ENCODE measurements at places on chromosomes 12 and 14.
A peak's percentile ranks its signal among the peaks of the same experiment; 100 is the strongest.

GRCh38 chr14:53528185-53528671 is 375.1 kb upstream of the DDHD1 start:
- no peak for DNase-seq

GRCh38 chr14:74609721-74610120 is 2.3 kb downstream of the LTBP2 start:
- no peak for DNase-seq

DNA sequence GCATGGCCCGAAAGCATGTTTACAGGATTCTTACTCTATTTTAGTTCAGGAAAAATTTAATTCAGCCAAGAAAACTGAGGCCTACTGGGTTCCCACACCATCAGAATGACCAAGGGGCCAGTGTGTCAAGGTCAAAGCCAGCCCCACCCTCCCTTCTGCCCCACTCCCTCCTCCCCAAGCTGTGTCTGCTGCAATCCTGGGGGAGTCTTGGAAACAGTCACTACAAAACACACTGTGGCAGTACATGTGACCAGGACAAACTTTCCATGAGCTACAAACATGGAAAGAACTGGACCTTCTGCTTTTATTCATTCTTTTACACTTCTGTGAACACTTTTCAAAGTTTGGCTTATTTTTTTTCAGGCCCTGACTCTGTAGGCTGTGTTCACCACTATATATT is 1228.8 kb upstream of the TMEM132C start:
- DNase-seq: no peak

DNA sequence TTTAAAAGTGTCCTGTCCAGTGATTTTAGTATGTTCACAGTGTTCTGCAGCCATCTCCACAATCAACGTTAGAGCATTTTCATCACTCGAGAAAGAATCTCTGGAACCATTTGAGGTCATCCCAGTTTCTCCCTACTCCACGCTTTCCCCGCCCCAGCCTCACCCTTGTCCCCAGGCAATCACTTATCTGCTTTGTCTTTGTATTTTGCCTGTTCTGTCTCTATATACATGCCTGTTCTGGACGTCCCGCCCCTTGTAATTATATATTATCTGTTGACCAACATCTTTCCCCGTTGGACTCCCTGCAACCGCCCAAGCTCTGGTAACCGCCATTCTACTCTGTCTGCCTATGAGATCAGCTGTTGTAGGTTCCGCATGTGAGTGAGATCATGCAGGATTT is 21.5 kb upstream of the ASPG start:
- DNase-seq: no peak

- DNase-seq: no peak
Observed at GRCh38 chr12:30970559-30971197, 44.1 kb downstream of the TSPAN11 start.

DNA sequence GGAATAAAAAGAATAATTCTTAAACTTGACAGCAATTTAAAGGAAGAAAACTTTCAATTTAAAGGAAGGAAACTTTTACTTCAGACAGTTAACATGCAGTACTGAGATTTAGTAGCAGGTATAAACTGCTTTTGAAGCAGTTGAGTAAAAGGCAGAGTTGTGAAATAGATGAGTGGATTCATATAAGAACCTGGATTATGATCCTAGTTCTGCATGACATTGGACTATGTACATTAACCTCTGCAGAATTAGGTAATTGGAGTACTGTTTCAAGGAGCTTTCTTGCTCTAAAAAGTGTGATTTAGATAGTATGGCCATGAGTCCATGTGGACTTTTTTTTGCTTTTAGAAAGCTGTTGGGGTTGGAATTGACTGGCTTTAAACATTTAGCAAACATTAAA is 29.7 kb downstream of the ATP2A2 start:
- no peak for DNase-seq

DNA sequence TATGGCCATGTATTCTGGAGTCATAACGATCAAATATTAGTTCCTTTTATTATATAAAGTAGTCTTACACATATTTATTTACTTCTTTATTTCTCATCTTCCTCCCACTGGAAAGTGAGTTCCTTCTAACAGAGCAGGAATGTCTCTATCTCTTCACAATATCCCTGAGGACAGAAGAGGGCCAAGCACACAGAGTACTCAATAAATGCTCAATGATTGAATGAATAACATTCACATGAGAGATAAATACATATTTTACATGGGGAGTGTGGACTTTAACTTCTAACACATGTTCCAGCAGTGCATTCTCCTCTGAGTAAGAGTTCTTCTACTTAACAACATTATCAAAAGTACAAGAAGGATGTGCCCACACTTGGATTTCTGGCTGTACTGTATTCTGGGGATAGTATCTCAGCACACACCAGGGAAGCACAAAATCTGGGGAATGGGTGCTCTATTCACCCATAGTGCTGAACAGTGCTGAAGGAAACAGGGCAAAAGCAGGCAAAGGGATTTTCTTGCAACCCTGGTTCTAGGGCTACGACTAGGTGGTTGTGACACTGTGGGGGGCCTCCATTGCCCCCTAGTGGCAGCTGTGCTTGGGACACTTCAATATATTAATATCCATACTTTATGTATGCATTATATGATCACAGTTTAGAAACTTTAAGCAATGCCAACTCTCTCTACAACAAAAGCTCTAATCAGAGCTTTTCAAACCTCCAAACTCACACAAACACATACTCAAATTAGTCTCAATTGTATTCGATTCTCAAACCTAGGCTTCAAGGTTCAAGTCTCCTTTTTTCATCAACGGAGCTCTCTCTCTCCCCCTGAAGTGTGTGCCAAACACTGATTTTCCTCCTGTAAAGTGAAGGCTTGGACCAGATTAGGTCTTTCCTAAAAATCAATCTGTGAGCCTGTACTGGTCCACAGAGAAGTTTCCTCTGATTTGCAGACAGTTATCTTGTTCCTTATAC is 115.5 kb downstream of the SLC2A13 start:
- DNase-seq: peak; percentile 56

DNA sequence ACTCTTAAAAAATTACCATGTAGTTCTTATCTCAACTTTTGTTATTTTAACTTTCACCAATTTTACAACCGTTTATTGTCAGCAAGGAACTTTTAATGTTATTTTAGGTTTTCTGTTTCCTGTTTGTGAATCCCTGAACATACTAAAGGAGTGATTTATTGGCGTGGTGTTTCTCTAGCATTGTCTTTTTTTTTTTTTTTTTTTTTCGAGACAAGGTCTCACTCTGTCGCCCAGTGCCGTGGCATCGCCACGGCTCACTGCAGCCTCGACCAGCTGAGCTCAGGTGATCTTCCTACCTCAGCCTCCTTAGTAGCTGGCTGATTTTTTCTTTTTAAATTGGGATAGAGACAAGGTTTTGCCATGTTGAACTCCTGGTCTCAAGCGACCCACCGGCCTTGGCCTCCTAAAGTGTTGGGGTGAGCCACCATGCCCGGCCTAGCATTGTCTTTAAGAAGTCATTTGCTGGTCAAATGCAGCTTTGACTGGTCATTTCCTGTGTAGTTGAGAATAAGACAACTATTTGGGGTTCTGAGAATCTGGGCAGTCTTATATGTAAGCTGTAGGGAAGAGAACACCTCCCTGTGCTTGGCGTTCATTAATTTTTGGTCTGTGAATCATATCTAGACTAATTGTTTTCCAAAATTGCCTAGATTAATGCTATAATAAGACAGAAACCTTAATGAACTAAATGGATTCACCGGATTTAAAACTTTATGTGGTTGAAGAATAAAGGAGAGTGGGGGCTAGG is 2.1 kb downstream of the WASHC4 start:
- DNase-seq: no peak

DNA sequence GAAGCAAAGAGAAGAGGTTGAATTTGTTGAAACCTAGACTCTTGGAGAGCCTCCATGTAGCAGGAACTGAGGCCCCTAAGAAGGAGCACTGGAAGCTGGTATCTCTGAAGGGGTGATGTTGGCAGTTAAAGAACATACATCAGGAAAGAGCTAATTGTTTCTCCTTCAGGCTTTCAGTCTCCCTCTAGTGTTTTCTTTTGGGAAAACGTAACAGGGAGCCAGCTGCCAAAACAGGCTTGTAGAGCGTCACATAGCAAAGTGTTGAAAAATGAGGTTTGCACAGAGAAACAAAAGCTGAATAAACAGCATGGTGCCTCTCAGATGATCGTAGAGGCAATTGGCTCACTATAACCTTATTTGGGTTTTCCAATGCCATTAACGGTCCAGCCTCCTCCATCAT is 46.9 kb upstream of the CAND1 start:
- no peak for DNase-seq

DNA sequence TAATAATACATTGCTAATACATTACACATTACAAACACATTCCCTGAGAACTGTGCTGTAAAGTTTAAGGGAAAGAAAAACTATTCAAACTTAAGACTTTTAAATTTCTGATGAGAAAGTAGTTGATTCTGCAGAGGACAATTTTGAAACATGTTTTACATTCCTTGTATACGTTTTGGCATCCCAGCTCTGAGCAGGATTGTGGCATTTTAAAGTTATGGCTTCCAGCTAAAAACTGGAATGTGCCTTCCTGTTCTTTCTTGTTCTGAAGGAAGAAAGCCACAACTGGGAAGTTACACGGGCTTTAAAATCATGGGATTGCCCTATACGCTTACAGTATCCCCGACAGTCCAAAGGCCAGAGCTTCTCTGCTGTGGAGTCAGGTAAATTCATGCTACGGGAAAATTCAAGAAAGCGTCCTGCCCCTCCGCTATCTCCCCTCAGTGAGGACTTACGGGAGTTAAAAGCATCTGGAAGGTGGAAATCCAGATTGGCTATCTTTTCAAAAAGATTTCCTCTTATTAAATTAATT is 10.8 kb upstream of the KLHL42 start:
- no peak for DNase-seq

- DNase-seq: peak; percentile 88
Observed at GRCh38 chr14:99266181-99267178, 5.5 kb downstream of the BCL11B start.

GRCh38 chr12:70609203-70609602 is 28.0 kb downstream of the PTPRB start:
- DNase-seq: no peak

DNA sequence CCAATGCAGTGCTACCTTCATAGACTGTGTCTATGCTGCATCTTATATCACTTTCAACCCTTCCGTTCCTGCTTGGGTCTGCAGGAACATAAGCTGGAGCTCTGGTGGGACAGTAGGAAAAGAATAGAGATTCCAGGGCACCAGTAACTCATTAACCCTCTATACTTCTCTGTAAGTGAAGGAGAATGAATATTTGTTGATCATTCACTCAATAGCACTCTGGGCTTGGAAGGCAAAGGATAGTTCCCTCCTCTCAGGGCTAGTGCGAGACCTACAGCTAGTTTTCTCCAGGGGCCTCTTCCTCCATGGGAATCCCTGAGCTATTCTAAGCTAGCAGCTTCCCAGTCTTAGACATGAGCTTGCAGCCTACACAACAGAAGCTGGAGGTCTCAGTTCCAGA is 84.7 kb downstream of the BMP4 start:
- DNase-seq: no peak

DNA sequence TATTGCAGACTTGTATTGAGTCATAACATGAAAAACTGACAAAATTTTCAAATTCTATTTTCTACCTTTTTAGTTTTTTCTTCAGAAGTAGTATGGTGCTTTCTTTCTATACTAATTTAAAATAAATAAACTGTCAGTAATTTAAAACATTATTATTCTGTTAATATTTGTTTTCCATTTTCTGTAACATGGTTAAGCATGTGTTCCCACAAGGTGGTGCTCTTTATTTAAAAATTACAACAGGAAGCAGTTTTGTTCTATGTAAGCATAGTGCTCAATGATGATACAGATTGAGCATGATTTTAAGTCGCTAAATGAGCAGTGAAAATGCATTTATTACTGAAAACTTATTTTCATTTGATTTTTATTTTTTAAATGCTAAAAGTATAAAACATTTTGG is 114.6 kb downstream of the PPFIA2 start:
- DNase-seq: no peak

GRCh38 chr14:45038256-45038655 is 45.7 kb upstream of the PRPF39 start:
- DNase-seq: no peak

GRCh38 chr14:61636779-61637178 is 58.5 kb upstream of the HIF1A start:
- DNase-seq: no peak

DNA sequence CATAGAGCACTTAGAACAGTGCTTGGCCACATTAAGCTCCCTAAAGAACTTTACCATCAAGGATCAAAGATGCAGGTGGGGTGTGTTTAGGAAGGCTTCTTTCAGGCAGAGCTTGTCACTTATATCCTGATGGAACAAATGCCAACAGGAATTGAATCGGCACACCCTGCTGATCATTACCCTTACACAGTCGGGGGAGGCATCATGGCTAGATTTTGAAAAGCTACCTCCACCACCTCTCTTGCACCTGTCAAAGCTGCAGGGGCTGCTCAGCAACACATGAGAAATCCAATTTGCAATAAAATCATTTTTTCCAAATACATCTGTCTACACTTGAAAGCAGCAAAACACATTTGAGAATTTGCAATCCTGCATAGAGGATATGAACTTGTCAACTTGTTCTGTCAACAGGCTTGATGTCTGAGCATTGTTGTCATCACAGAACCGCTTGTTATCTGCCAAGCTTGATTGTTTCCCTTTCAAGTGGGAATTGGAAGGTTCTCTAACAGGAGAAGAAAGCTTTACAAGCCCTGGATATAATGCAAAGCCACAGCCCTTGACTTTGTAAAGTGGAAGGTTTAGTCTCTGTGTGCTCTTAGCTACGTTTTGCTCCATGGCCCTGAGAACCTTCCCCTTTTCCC is 24.6 kb upstream of the TRIM9 start:
- DNase-seq: no peak

DNA sequence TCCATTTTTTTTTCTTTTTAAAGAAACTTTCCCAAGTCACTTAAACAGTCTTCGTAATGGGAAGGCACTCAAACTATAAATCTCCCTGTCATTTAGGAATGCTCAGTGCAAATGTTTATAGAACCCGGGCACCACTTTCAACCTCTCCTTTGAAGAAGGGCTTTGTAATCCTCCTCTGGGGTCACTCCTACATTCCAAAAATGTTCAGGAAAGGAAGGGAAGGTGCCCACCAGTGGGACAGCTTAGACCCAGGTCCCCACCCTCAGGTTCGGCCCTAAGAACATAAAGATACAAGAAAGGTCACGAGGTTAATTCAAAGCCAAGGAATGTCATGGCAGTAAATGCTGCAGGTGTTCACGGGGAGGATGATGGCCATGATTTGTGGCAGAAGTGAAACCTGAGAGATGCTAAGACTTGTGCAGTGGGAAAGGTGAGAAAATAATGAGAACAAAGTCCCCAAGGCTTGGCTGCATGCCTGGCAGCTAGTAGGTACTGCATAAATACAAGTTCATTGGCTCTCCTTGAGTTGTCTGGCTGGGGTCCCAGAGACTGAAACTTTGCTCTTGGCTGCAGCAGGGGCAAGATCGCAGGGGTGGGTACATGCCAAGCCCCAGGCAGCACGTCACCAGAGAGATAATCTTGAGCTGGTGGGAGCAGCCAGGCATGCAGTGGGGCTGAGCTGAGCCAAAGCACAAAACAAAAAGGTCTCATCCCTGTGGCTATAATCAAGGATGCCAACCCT is 21.1 kb downstream of the KRT18 start:
- DNase-seq: no peak

GRCh38 chr12:130713581-130713991 is 2.5 kb downstream of the RIMBP2 start:
- DNase-seq: no peak
